ENCODE measurements at places on chromosomes 12 and 14.

DNA sequence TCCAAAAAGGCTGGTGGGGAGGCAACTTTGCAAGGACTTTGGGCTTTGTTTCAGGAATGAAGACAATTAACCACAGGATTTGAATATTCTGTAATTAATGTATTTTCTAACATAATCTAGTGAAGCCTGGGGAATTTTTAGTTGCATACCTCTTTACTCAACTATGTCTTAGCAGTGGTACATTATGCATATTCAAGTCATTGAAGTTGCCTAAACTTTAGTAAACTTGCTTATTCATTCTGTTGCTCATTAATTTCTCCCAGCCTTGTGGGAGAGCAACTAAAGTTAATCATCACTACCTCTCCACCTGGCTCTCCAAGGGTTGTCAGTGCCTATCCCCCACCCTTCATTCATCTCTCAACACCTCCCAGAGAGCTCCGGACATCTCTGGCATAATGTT lies 54.2 kb downstream of the IFNG-AS1 start:
- DNase-seq, result no peak

DNA sequence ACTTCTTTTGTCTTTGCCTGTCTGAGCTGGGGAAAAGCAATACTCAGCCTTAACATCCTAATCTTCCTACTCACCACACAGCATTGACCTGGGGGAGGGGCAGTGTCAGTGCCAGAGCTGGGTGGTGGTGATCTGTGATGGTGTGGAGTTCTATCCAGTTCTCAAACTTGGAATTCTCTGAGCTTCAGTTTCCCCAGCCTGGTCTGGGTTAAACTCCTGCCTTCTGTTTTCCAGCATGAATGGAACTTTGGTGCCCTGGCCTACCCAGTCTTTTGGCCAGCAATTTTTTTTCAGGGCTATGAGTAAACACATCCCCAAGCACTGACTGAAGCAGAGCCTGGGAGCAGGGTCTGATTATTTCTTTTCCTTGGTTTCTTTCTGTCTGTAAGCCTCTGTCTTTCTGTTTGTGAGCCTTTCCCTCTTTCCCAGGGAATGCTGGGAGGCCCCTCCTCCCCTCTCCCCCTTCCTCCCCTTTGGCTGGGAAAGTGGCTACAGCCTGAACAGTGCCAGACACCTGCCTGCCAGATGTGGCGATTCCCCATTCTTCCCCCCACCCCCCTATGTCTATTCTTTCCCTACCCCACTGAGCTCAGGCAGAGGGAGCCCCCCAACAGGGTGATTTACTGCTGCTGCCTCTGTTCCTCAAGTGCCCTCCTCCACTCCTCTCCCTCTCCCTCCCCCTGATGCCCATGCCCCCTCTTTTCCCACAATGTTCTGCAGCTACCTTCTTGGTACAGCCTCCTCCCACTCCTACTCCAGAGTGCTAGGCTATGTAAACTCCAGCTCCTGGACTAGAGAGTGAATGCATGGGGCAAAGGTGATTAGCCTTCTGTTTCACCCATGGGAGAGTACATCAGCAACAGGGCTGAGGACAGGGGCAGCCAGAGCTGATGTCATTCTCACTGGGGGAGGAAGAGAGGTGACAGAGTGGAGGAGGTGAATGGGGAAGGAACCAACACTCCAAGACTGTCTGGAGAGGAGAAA lies 11.1 kb downstream of the GPR84 start:
- no peak for DNase-seq

- no peak for DNase-seq
Observed at GRCh38 chr14:32366256-32366879, 37.3 kb downstream of the AKAP6 start.

DNA sequence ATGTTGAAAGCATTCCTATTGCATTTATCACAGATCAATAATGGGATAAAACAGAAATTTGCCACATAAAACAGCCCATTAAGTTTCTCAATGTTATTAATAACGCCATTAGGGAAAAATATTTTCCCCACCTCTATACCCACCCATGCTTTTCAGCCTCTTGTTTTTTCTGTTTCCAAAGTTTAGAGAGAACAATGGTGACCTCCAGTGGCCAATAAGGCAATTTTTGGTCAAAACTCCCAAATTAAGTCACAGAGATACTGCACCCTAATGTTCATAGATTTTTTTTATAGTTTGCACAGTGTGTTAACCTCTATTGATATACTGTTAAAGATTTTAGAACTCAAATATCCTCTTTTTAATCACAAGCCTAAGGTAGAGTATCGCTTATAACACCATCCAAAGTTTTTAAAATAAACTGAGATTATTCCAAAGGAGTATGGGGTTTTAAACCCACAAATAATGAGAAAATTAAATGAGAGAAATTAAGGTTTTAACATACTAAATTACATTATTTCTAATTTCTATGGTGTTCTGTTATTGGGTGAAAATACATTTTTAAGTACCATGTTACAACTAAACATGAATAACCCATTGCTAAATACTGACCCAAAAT lies 184.7 kb upstream of the DCN start:
- DNase-seq, result no peak

GRCh38 chr12:98803468-98804209 lies 158.5 kb downstream of the APAF1 start:
- DNase-seq, result no peak

- DNase-seq, result peak; percentile 37
Observed at GRCh38 chr12:2387103-2387834, 334.5 kb downstream of the CACNA1C start.
